ENCODE measurements at places on chromosomes 2 and 18.

- no peak for DNase-seq
Measured at GRCh38 chr2:58502931-58503330, 261.8 kb upstream of the FANCL start.

- no peak for DNase-seq
Measured at GRCh38 chr2:186349508-186349907, 136.6 kb upstream of the ZC3H15 start.

GRCh38 chr2:16323126-16323520, 342.5 kb downstream of the CYRIA start:
- DNase-seq: no peak

DNA sequence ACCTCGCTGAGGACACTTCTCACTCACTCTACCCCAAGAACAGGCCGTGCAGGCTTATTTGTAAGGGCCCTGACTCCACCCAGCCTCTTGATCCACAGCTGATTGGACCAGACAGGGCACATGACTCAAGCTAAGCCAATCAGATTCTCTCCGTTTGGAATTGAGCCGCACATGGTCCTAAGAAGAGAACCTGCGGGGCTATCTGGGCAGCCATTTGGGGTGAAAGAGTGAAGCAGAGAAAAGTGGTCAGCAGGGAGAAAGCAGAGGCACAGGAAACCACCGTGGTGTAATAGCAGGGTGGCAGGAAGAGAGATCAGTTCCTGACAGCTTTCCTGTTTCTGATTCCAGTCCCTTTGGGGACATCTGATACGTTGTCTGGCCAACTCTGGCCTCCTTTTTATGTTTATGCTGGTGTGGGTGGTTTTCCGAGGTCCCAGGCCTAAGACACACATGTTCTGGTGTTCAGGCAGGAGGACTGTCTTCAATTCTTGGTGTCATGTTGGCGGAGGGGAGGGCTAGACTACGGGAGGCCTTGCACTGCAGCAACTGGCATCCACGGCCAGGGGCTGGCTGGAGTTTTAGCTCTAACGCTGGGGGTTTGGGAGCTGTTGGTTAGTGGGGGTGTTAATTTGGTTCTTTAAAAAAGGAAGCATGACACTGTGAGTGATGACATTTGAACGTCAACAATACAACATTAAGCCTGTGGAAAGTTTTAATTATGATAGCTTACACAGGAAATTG, 26.1 kb upstream of the SPTBN1 start:
- no peak for DNase-seq

GRCh38 chr18:62979176-62979575, 263.8 kb downstream of the PHLPP1 start:
- DNase-seq: no peak

- no peak for DNase-seq
Measured at GRCh38 chr2:211455216-211455841, 898.9 kb downstream of the CPS1 start.

GRCh38 chr2:17309741-17310339, 208.4 kb downstream of the RAD51AP2 start:
- no peak for DNase-seq

GRCh38 chr2:68238955-68239822, 13.1 kb downstream of the PPP3R1 start:
- DNase-seq: no peak

DNA sequence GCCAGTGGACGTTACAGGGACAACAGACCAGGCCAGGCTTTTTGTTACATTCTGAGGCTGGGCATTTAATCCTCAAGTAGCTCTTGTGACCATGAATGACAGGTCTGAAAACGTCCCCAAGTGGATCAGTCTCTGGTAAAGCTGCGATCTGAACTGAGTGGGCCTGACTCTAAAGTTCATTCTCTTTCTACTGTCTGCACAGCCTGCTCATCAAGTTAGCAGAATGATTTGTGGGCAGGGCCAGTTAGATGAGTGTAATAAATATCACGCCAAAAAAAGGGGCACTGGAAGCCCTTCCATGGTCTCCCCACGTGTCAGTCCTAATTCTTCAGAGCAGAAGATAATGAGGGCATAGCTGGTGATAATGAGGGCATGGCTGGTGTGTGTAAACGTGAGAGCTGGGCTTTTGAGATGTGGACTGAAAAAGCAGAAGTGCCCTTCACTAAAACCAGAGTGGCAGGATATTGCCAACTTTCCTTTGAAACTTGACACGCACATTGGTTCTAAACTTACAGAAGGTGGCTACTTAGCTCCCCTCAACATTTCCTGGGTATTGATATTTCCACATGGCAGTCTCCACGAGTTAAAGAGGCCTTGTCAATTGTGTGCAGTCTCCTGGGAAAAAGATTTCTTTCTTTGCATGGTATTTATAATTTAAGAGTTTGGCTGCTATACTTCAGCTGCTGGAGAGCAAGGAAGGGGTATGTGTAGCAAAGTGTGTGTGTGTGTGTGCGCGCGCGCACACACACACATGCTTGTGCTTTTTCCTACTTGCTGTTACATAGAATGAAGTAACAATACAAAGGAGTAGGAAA, 72.7 kb upstream of the LYPD6B start:
- no peak for DNase-seq

DNA sequence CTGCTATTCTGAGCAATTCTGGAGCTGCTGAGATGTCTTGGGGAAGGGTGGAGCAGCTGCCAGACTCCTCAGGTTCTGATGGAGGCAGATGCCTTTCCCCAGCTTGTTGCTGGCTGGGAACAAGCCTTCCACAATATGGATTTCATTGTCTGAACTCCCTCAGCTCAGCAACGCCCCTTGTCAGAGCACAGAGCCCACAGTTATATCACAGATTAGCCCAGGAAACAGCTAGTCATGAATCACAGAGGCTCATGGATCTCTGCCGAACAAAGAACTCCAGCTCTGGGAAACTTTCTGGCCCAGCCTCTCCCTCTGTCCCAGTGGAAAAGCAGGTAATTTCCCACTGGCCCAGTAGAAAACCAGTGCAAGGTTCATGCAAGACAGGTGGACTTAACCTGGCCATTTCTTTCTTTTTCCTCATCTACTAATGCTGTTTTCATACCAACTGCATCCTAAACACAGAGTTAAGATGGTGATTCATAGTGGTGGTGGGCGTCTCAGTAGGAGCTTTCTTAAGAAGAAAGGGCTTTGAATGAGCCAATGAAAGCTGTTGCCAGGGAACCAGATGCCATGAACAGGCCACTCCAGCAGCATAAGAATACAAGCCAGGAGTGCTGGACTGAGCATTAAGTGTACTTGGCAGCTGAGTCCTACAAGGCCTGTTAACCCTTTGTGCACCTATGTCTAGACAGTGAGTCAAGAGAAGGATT, 8.7 kb upstream of the KIAA2012 start:
- no peak for DNase-seq

DNA sequence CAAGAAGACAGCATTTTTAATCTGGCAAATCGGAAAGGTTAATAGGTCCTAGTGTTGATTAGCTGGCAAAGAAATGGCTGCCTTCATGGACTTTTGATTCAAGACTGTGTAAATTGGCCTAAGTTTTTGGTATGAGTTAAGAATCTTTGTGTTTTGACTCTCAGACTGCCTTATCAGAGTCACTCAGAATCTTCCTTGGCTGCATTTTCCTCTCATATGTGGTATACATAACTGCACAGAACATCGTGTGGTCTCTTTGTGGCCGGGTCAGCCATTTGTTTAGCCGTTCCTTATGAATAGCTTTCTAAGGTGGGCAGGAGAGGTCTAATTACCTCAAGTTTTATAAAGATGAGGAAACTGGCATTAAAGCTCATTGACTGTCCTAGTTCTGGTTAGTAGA, 30.1 kb downstream of the CAB39 start:
- no peak for DNase-seq

DNA sequence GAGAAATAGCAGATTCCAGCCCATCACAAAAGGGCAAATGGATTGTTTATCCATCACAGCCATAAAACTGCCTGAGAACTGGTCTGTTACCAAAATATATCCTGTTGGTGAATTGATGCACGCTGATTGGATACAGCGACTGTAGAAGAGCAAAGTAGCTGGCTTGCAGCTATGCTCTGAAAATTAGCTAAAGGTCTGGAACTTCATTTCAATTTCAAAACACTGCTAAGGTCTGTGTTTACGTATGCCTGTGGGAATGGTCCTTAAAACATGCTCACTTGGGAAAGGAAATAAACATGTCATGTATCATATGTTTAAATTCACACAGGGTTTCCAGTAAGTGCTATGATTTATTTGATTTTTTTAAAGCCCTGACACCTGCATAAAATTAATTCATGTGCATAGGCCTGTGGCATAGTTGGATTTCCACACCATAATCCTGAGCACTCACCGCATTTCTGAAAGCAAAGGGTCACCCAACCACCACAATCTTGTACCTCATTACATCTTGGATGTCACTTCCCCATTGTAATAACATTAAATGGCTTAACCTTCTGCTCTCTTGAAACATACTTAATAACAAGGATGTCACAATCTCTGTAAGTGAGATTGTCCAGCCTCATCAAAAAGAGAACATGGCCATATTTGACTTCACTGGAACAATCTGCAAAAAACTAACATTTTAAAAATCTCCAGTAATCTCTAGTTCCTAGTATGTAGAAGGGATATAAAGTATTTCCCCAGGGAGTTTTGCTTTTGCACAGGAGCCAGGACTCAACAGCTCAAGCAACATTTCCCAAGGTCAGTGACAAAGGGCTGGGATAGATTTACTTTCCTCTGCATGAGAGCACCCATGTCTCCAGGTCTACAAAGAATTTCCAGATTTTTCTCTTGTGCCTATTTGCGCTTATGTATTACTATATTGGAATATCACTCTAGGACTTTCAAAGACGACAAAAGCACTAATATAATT, 109.8 kb downstream of the FARSB start:
- DNase-seq: no peak
